Activated CD8-positive, alpha-beta T cell treated with anti-CD3 and anti-CD28 coated beads, Interleukin-2, amount 10 ng/mL, durations not matched to agents 7 days and 5 days (primary cell): ENCODE measurements at places on chromosomes 7 and 10. TPM values are rescaled to one million over a fixed set of nuclear protein-coding genes. Genes with fewer than 3 reads are reported as not detected.
A peak's percentile ranks its signal among the peaks of the same experiment; 100 is the strongest.

DNA sequence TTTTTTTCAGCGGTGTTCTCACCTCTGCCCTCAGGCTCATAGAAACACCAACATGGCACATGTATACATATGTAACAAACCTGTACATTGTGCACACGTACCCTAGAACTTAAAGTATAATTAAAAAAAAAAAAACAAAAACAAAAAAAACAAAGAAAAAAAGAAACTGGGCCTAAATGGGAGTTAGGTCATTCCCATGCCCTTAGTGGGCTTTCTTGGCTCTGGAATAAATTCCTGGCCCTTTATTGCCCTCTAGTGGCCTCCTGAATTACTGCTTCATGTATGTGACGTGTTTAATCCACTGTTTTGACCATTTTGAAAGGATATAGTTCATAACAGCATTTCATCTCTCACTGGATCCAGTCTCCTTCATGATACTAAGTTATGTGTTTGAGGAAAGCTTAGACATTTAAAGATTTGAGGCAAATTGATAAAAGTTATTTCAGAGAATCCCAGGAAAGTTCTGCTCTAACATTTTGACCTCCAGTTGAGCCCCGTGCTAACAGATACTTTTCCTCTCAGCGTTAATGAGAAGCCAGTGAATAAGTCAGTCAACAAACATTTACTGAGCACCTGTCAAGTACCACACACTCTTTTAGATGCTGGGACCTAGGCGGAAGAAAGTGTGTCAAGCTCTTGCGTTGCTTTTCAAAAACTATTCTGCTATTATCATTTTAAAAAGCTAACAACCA, 54.7 kb upstream of the SYPL1 start:
- H3K36me3 ChIP-seq = no peaks in the 10 kb centered on the region
- no peaks in the 10 kb centered on the region for H3K4me1 ChIP-seq
- no peak overlapping the region for H3K27ac ChIP-seq
- H3K27me3 ChIP-seq = peaks cover 17% of the 10 kb centered on the region
- no peak overlapping the region for H3K4me3 ChIP-seq

GRCh38 chr10:109887243-109887642, 36.1 kb downstream of the XPNPEP1 start:
- DNase-seq = no peak
- H3K4me3 ChIP-seq = no peak overlapping the region
- peak overlapping the region; percentile 55 for H3K27ac ChIP-seq
- H3K4me1 ChIP-seq = peaks cover 42% of the 10 kb centered on the region

DNA sequence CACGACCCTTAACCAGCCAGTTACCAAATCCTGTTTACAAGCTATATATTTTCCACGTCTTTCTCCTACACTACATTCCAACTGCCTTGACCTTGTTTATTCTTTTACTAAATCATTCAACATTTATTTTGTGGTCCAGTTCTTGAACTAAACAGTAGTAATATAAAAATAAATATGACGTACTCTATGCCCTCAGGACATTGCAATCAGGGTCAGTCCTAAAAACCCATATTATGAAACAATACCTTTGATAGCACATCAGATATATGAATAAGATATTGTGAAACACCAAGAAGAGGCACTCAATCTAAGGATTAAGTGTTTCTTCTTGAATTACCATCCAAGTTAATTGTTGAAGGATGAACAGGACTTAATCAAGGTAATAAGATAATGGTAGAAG, 52.5 kb upstream of the WNT16 start:
- no peak overlapping the region for H3K4me3 ChIP-seq
- peaks cover 3% of the 10 kb centered on the region for H3K4me1 ChIP-seq
- DNase-seq = no peak

Gene ZNF239
- 0.52 TPM for total RNA-seq

DNA sequence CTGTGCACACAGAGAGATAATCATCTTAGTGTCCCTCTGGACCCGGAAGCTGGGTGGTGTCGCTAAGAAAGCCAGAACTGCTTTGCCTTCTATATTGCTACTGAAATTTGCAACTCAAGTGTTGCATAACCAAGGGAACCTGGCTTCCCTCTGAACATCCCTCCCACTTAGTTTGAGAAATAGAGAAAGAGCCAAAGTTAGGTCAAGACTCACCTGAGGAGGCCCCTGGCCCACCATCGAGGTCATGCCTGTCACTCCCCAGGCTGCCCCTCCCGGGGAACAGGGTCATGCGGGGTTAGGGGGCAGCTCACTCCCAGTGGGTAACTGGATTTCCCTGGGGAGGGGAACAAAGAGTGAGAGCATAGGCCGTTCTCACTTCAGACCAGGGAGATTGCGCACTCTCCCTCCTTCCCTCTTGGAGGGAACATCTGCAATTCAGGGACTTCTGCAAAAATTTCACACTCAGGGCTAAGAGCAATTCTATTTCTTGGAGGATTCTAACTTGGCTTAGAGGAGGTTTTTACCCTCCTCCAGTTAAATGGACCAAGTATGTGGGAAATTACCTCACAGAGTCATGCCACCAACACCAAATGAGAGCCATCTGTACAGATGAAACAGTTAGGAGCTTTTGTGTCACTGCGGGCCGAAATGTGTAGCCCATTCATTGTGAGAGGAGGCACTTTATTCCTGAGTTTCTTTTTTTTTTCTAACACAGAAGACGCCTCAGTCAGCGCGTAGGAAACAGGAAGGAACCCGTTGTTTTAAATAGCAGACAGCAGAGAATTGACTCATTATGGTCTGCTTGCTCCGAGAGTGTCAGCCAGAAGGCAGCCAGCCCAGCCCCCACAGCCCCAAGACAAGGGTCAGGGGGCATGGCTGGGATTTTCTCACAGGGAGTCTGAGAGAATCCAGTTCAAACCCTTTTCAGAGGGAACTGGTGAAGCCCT, 221.3 kb downstream of the ARHGAP12 start:
- peak; percentile 59 for DNase-seq
- peak overlapping the region; percentile 85 for H3K27ac ChIP-seq
- peaks cover 24% of the 10 kb centered on the region for H3K4me1 ChIP-seq
- peak overlapping the region; percentile 36 for H3K4me3 ChIP-seq
- H3K36me3 ChIP-seq = peaks cover 6% of the 10 kb centered on the region

Gene CYP2C18
- not detected for total RNA-seq

DNA sequence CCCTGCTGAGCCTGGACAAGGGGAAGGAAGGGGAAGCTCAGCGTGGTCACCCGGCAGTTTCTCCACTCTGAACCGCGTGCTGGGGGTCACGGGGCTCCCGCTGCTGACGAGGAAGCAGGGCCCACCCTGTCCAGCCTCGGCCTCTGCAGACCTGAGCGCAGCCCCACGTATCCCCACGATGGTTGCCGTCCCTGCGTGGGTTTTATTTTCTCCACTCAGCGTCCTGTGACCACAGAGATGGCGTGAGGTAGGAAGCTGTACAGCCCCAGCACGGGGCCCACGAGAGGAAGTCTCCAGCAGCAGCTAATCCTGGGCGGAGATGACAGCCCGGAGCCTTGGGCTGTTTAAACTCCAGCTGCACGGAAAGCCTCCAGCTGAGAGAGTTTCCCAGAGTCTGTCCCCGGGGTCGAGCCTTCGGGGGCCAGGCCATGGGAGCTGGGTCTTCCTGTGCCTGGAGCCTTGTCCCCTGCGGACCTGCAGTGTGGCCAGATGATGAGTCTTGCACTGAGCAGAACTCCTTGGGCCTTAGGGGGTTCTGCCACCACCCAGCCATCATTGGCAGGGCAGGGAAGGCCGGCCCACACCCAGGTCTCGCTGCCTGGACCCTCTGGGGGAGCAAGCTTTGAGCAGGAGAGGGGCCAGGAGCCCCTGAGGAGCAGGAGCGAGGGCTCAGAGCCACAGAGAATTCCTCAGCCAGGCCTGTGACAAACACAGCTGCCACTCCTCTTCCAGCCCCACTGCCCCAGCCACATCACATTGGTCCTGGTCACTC, 72.8 kb upstream of the FAM20C start:
- peaks cover 3% of the 10 kb centered on the region for H3K27me3 ChIP-seq
- H3K4me3 ChIP-seq = no peak overlapping the region
- no peak overlapping the region for H3K27ac ChIP-seq

Gene ICA1
- total RNA-seq = 1.8 TPM

DNA sequence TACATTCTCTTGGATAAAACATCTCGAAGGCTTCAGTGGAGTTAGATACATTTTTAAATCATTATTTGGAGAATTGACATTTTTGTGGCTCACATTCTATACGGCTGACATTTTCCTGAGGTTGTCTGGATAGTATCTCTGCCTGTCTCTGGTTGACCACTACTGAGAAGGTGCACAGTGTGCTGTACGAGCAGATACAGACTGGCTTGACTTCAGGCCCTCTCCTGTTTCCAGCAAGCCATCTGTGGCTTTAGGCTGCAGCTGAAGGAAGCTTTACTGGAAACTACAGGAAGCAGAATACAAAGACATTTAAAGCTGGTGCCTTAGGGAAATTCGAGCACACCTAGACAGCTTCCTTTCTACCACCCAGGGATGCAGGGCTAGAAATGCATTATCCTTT, 39.3 kb upstream of the RSU1 start:
- H3K4me3 ChIP-seq = no peak overlapping the region
- no peaks in the 10 kb centered on the region for H3K36me3 ChIP-seq
- peaks cover 2% of the 10 kb centered on the region for H3K27me3 ChIP-seq

DNA sequence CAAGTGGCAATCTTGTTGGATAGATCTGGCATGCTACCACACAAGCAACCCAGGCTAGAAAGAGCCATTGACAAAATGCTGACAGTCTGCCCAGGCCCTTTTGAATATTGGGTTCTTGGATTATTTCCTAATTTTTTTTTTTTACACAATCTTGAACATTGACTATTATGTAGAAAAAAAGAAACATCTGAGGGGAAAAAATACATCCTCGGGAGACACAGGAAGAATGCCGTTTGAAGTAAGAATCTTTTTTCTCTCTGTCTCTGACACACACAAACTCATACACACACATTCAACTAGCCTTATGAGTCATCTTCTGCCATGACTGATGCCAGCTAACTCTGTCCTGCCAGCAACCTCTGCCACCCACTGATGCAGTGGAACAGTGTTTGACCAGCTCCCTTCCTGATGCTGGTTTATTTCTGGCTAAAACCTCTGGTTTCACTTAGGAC, 47.2 kb downstream of the SORBS1 start:
- H3K4me3 ChIP-seq = no peak overlapping the region
- no peaks in the 10 kb centered on the region for H3K36me3 ChIP-seq
- H3K27ac ChIP-seq = no peak overlapping the region
- no peak for DNase-seq

Gene TMEM236
- total RNA-seq = not detected

Gene MYH16
- not detected for total RNA-seq

- DNase-seq = no peak
- H3K27me3 ChIP-seq = peaks cover 3% of the 10 kb centered on the region
- H3K4me3 ChIP-seq = peak overlapping the region; percentile 96
- peak overlapping the region; percentile 92 for H3K27ac ChIP-seq
Observed at GRCh38 chr7:140476698-140477261, 2.5 kb downstream of the MKRN1 start.

- H3K4me3 ChIP-seq = no peak overlapping the region
- H3K27me3 ChIP-seq = no peaks in the 10 kb centered on the region
- no peaks in the 10 kb centered on the region for H3K4me1 ChIP-seq
- H3K36me3 ChIP-seq = no peaks in the 10 kb centered on the region
Observed at GRCh38 chr10:130455111-130455695, 319.0 kb downstream of the GLRX3 start.

DNA sequence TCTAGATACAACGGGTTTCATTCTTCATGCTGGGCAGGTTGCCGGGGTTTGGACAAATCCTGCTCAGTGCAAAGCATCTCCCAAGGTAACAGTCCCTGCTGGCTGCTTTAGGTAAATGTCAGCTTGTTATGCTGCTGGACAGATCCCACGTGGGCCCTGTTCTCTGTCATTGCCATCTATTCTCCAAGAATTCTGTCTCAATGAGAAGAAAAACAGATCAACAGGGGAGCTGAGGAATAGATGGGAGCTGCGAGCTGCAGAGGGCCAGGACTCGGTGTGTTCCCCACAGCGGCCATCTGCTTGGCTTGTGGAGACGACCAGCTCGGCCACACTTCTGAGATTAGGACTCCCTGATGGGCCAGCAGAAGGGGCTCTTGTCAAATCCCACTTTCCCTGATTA, 235.2 kb downstream of the DPP6 start:
- no peak overlapping the region for H3K4me3 ChIP-seq
- no peak overlapping the region for H3K27ac ChIP-seq
- no peaks in the 10 kb centered on the region for H3K36me3 ChIP-seq
- DNase-seq = no peak
- H3K27me3 ChIP-seq = no peaks in the 10 kb centered on the region
- H3K4me1 ChIP-seq = no peaks in the 10 kb centered on the region

- no peak overlapping the region for H3K4me3 ChIP-seq
- H3K27ac ChIP-seq = no peak overlapping the region
- peaks cover 2% of the 10 kb centered on the region for H3K27me3 ChIP-seq
- peaks cover 23% of the 10 kb centered on the region for H3K4me1 ChIP-seq
- peaks cover 16% of the 10 kb centered on the region for H3K36me3 ChIP-seq
Observed at GRCh38 chr7:157273208-157274093, 63.4 kb upstream of the DNAJB6 start.

Gene ADAMTS14
- total RNA-seq = not detected

DNA sequence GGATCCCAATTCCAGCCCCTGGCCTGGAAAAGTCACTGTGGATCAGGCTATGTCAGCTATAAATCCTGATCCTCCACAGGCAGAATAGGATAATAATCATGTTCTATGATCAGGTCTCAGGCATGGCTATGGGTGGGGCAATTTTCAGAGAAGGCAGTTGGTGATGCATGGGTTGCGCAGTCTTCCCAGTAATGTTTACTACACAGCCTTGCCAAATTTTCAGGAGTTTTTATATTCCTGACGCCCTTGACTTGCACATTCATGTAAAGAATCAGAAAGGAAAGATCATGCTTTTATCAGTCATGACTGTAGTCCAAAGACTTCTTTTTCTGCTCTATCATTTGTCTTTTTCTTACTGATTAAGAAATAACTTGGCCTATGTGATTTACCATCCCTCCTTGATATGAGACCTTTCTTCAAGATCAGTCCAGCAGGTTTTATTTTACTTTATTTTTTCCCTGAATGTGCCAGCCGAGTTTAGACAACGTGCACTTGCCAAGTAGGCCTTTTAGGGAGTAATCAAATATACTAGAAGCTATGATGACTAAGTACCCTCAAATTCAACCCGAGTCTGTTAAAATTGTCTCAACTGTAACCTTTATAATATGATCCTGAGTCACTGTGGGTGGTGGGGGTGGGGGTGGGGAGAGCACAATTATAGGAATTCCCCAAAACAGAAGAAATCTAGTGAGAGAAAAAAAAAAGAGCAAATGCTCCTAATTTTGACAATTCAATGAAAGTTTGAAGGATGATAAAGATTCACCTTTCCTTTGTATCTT, 31.9 kb downstream of the ARL4A start:
- H3K27me3 ChIP-seq = no peaks in the 10 kb centered on the region
- peaks cover 54% of the 10 kb centered on the region for H3K4me1 ChIP-seq
- H3K36me3 ChIP-seq = peaks cover 3% of the 10 kb centered on the region
- no peak for DNase-seq
- H3K4me3 ChIP-seq = no peak overlapping the region
- no peak overlapping the region for H3K27ac ChIP-seq

GRCh38 chr10:5698062-5698461, 13.4 kb downstream of the TASOR2 start:
- peaks cover 23% of the 10 kb centered on the region for H3K4me1 ChIP-seq
- DNase-seq = no peak
- H3K4me3 ChIP-seq = no peak overlapping the region
- no peaks in the 10 kb centered on the region for H3K27me3 ChIP-seq
- H3K36me3 ChIP-seq = peaks cover 9% of the 10 kb centered on the region
